ENCODE measurements at places on chromosomes 3 and 15.

DNA sequence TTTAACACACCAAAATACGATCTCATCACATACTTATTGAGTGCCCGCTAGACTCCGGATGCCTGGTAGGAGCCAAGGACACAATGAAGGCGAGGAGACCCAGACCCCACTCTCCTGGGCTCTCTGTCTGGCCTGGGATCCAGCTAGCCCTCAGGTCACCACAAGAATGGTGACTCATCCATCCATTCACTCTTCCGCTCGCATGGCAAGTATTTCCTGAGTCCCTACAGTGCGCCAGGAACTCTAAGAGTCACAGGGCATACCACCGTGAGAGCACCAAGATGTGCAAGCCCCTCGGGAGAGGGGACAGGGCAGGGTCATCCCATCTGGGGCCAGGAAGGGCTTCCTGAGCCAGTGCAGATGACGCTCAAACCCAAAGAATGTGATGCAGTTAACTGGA is 101.6 kb upstream of the PRR20G start:
- no peaks in the 10 kb centered on the region for H3K36me3 ChIP-seq
- no peaks in the 10 kb centered on the region for H3K4me1 ChIP-seq
- peaks cover 6% of the 10 kb centered on the region for H3K27me3 ChIP-seq
- H3K4me3 ChIP-seq: no peak overlapping the region
- no peak overlapping the region for H3K27ac ChIP-seq
- no peak for DNase-seq

- peaks cover 3% of the 10 kb centered on the region for H3K27me3 ChIP-seq
- no peak for DNase-seq
- H3K4me1 ChIP-seq: peaks cover 12% of the 10 kb centered on the region
- H3K4me3 ChIP-seq: no peak overlapping the region
- H3K27ac ChIP-seq: no peak overlapping the region
These were observed 28.6 kb upstream of the VEPH1 start for GRCh38 chr3:157531771-157532170.

GRCh38 chr3:191263850-191264249 is 64.8 kb downstream of the OSTN start:
- no peaks in the 10 kb centered on the region for H3K27me3 ChIP-seq
- H3K27ac ChIP-seq: no peak overlapping the region
- no peaks in the 10 kb centered on the region for H3K36me3 ChIP-seq
- no peak for DNase-seq

GRCh38 chr3:45626096-45626887 is 31.7 kb downstream of the LIMD1 start:
- no peak overlapping the region for H3K4me3 ChIP-seq
- peaks cover 24% of the 10 kb centered on the region for H3K36me3 ChIP-seq
- H3K27me3 ChIP-seq: no peaks in the 10 kb centered on the region
- DNase-seq: no peak
- H3K27ac ChIP-seq: no peak overlapping the region

GRCh38 chr3:54966979-54967378 is 39.1 kb upstream of the LRTM1 start:
- H3K4me3 ChIP-seq: no peak overlapping the region
- DNase-seq: no peak
- H3K4me1 ChIP-seq: peaks cover 80% of the 10 kb centered on the region

- H3K4me3 ChIP-seq: no peak overlapping the region
- no peak for DNase-seq
- peaks cover 31% of the 10 kb centered on the region for H3K4me1 ChIP-seq
- H3K27me3 ChIP-seq: peaks cover 2% of the 10 kb centered on the region
- H3K27ac ChIP-seq: no peak overlapping the region
- H3K36me3 ChIP-seq: peaks cover 16% of the 10 kb centered on the region
These were observed 147.4 kb downstream of the CMSS1 start for GRCh38 chr3:99965077-99965476.

DNA sequence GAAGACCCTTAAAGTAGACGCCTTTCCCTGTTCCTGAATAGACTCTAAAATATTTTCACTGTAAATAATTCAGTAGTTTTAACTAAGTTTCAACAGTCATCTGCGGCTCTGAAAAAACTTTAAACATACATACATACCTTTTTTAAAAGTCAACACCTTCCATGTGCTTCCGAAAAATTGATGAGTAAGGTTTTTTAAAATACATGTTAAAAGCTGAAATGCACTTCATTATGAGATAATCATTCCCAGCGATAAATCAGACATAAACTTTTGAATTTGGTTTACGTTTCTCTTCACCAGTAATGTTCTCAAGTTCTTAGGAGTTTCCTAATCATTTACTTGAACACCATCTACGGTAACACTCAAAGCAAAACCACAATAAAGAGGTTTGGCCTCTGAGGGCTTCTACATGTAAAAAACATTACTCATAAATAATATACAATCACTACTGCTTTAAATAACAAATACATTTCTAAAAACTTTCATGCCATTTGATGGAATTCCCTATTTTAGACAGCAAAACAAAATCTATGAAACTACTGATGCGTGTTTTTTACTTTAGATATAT is 403.5 kb downstream of the SHQ1 start:
- peaks cover 14% of the 10 kb centered on the region for H3K36me3 ChIP-seq
- peaks cover 75% of the 10 kb centered on the region for H3K4me1 ChIP-seq
- H3K4me3 ChIP-seq: peak overlapping the region; percentile 93
- H3K27me3 ChIP-seq: peaks cover 16% of the 10 kb centered on the region
- H3K27ac ChIP-seq: no peak overlapping the region

Measured in nephron progenitor cell (in vitro differentiated cells).